ENCODE measurements at places on chromosomes 11 and 22.
A peak's percentile ranks its signal among the peaks of the same experiment; 100 is the strongest.

- DNase-seq = no peak
Measured at GRCh38 chr11:125603207-125603606, 10.6 kb downstream of the STT3A start.

DNA sequence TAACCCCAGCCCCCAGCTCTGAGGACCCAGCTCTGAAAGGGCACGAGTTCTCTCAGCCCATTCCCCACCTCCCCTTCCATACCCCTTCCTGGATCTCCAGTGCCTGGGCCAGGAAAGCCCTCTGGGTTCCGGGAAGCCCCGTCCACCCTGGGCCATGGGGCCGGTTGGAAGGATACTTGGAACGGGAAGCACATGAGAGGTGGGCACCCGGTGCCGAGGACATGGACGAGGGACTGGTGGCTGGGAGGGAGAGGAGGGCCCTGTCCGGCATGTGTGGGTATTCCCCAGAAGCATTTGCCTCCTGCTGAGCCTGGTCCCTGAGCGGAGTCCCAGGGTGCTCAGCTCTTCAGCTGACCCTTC is 5.2 kb upstream of the HINFP start:
- DNase-seq = no peak

DNA sequence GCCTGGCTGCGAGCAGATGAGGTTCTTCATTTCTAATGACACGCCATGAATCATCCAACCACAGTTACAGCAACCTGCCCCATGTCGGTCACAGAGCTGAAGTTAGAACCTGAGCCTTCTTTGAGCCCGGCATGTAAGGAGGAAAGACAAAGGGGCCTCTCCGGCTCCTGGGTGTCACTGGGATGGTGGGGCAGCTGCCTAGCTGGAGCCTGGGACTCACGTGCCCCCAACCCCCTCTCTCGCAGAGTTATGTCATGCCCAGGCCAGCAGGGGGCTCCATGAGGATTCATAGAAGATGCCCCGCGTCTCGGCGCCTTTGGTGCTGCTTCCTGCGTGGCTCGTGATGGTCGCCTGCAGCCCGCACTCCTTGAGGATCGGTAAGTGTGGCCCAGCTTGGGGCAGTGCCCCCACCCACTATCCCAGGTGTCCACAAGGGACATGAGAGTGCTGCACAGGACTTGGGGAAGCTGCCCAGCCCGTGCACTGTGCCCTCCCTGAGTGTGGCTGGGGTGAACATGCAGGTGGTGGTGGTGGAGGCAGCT is 148.5 kb downstream of the GRIK4 start:
- peak; percentile 6 for DNase-seq

- no peak for DNase-seq
Measured at GRCh38 chr11:63843041-63843440, 4.1 kb downstream of the MARK2 start.

GRCh38 chr22:28923826-28924732 is 40.7 kb downstream of the ZNRF3 start:
- DNase-seq = no peak

GRCh38 chr11:114208377-114208776 is 87.8 kb upstream of the NNMT start:
- DNase-seq = peak; percentile 15

- no peak for DNase-seq
Measured at GRCh38 chr22:27424319-27424718, 377.2 kb downstream of the MN1 start.

DNA sequence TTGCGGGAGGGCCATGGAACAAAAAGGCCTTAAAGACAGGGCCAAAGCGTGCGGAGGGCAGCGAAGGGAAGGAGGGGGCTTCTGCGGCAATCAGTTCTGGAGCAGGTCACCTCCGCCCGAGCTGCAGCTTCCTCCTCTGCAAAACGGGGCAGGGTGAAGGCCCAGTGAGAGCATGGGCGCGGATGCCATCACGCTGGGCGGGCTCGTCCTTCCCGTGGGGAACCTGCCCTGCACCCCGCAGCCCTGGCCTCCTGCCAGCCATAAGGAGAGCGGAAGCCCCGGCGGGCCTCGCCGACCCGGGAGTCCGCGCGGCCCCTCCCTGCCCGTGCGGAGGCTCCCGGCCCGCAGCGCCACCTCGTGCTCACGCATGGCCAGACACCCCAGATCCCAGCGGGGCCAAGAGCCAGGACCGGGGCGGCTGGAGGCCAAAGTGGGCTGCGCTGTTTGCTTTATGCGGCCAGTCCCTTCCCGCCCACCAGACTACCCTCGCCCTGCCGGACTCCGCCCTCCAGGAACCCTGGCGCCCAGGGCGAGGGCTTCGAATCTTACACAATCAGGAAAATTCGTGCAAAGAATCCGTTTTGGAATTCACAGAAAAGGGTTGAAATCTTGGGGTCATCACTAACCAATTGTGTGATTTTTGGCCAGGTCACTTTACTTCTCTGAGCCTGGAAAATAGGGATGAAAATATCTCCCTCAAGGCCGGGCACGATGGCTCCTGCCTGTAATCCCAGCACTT is 16.1 kb downstream of the TSKU start:
- peak; percentile 77 for DNase-seq

DNA sequence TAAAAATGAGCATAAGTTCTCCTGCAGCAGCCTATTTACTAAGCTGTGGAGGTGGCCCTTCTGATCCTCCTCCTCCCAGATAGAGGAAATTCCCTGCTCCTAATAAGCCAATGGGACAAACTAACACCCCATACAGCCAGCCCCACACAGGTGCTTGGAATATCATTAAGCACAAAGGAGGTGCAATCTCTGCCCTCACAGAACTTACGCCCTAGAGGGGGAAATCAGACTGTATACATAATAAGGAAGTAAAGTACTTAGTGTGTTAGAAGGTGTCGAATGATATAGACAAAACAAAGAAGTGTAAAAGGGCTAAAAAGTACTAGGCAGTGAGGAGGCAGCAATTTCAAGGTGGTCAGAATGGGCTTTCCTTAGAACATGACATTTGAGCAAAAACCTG is 5.8 kb downstream of the MS4A12 start:
- no peak for DNase-seq

DNA sequence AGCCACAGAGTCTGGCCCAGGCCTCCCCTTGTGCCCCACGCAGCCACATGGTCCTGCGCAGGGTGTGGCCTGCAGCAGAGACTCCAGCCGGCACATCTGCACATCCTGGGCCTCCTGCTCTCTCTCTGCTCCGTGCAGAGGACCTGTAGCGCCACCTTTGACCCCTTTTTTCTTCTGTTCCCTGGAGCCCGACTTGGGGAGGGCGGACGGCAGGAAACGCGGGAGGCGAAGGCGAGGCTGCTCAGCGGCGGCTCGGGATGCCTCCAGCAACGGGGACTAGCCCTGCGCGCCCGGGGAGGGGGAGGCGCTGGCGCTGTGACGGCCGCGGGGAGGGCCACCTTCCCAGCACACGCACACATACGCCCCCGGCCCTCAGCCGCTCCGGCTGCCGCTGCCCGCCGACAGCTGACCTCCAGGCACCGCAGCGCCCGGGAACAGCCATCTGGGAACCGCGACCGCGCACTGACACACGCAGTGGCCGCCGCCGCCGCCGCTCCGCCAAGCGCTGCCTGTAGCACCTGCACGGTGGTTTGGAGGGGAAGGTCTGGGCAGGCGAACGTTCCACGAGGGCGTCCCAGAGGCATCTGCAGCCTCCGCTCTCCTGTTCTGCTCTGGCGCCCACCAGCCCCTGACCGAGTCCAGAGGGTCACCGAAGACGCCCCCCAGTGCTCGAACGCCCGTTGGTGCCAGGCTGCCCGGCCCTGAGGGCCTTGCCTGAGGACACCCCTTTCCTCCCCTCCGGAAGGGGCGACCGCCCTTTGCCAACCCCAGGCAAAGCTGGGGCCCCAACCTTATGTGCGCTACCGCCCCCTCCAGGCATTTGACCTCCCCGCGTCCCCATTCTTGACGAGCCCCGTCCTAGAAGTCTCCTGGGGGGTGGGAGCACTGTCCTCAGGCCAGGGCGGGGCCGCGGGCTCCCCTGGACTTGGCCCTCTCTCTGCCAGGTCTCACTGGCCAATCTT is 16.9 kb upstream of the C22orf42 start:
- peak; percentile 5 for DNase-seq

DNA sequence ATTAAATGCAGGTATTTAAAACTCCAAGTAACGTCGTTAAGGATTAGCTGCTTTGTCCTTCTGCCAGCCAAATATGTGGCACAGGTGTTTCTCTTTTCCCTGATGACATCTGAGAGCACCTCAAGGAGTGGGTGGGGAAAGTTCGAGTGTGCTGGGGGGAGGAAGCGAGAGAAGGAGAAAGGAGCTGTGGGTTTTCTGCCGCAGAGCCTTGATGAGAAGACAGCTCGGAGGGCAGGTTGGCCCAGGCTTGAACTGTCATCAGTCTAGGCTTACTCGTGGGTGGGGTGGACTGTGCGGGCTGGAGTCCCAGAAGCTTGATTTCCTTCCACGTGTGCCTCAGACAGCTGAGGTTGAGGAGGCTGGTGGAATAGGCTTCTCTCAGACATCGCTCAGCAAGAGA is 15.2 kb upstream of the SORL1-AS1 start:
- peak; percentile 85 for DNase-seq

DNA sequence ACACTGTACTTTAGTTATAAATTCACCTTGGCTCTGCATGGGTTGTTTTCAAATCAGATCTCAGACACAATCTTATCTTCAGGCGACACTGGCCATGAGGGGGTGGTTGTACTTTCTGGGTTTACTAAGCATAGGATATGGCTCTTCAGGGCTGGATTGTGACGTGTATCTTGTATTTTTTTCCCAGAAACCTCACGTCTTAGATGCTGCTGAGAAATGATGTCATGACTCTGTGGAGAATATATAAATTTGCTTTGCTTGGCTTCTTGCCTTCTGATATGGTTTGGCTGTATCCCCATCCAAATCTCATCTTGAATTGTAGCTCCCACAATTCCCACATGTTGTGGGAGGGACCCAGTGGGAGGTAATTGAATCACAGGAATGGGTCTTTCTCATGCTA is 82.8 kb upstream of the VSTM5 start:
- DNase-seq = no peak

DNA sequence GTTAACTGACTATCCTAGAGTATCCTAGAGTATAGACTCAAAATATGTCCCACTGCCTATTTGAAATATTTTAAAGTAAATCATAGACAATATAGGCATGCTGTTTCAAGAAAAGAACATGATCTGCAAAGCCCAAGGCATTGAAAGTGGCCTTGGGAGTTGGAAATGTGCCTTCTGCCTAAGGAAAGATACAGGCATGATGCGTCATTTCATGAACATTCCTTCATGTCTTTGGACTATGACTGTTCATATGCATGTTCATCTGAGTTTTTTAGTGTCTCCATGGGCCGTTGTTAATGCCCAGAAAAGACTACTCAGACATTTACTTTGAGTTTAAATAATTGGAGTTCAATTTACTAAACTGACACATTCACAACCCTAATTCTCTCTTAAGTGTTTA is 69.7 kb upstream of the PRDM11 start:
- DNase-seq = no peak

GRCh38 chr11:221998-222789 is 13.9 kb downstream of the SIRT3 start:
- DNase-seq = no peak

DNA sequence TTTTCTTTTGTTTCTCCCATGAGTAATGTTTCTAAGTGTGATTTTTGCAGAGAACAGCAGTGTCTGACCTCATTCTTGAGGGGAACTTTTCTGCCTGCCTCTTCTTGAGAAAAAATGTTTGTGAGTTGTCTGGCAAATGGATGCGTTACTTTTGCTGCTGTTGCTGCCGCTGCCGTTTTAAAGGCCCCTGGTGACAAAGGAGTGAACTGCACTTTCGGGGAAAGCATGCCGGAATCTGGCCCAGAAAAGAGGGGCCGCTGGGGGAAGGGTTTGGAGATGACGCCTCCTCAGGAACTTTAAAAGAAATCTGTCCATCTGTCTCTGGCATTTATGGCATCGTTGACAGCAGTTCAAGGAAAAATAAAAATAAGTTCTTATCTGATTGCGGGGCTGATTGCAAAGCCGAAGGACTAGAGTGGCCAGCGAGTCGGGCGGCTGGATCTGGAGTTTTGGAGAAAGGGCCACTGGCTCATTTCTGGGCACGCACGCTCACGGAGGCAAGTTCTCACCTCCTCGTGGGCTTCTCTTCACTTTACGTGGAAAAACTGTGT is 16.5 kb downstream of the ZBTB16 start:
- DNase-seq = peak; percentile 56

DNA sequence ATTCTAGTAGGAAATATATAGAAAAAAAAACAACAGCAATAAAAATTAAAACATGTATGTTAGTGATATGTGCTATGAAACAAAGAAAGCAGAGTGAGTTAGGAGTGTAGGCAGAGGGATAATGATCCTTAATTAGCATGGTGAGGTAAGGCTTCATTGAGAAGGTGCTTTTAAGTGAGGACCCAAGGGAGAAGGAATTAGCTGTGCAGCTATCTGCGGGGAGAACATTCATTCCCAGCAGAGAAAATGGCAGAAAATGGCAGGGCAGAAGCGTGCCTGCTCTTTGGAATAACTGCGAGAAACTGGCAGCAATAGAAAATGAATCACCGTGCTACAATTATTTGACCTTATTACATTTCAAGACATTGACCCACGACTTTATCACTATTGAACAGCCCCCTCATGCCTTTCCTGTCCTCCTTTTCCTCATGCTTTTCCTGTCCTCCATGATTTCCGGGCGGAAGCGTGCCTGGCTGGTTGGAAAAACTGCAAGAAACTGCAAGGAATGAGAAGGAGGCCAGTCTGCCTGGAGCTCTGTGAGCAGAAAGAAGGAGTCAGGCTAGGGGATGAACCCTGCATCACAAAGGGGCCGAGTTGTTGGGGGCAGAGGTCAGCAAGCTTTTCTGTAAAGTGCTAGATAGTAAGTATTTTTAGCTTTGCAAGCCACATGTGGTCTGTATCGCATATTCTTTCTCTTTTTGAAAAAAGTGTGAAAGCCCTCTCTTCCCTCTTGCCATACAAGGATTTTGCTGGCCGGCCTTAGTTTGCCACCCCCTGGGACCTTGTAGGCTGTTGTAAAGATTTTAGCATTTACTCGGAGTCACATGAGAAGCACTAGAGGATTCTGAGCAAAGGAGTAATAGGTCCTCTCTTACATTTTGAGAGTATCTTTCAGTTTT is 37.1 kb upstream of the SWAP70 start:
- DNase-seq = no peak

DNA sequence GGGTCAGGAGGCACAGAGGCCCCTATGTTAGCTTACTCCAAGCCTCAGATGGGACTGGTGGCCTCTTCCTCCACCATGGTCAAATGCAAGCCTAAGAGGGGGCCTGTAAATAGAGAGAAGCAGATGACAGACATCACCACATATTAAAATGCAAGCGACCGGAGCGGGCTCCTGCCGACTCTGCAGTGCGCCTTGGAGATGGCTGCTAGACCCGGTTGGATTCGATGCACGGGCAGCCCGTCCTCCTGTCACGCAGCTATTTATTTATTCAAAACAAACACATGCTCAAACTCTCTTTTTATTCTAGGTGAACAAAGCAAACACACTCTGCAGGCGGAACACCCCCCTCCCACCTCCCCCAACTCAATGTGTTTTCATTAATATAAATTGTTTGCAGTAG is 208.0 kb downstream of the DSCAML1 start:
- no peak for DNase-seq

Data from activated naive CD4-positive, alpha-beta T cell treated with Interleukin-2 at 50 U/mL for 16 hours (primary cell).